ENCODE measurements at places on chromosomes 11 and 22.
A peak's percentile ranks its signal among the peaks of the same experiment; 100 is the strongest.

- no peak for DNase-seq
Measured at GRCh38 chr11:119335655-119336543, 1.6 kb downstream of the RNF26 start.

- DNase-seq, result no peak
Measured at GRCh38 chr22:42271906-42272305, 1.5 kb upstream of the TCF20 start.

DNA sequence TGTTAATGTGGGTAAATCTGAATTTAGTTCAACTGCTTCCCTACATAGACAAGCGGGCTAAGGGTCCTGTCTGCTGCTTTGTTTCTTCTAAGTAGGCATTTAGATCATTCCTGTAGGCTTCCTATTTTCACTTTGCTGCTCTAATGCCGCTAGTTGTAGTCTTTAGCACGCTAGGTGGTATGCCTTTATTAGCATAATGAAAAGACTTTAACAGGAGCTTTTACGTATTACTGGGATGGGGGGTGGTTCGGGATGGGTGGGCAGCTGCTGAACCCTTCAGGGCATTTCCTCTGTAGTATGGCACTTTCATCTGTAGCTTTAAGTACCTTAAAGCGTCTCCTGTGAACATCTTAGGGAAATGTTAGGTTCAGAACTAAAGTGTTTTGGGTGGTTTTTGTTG is 85.3 kb downstream of the GGT1 start:
- DNase-seq, result no peak

- no peak for DNase-seq
Measured at GRCh38 chr11:73265278-73265810, 6.8 kb upstream of the P2RY6 start.

DNA sequence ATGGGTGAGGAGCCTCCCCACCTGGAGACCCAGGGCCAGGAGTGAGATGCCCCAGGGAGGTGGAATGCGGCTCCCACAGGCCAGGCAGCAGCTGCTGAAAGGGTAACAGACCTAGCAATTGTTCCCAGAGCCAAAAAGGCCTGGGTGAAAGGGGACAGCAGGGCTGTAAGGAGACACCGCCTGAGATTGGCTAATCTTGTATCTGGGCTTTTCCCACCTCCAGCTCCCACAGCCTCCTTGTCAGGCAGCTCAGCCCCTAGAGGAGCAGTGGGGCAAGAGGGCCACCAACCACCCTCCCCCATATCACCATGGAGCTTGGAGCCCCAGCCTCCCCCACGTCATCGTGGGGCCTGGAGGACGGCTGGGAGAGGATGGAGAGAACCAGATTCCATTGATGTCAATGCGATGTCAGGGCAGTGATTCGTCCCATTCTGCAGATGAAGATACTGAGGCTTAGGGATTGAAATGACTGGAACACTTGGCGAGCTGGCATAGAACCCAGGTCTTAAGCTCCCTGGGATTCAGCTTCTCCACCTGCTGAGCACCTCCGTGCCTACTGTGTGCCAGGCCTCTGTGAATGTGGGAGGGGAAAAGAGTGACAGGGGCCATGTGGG is 2.9 kb upstream of the MGAT3 start:
- no peak for DNase-seq

DNA sequence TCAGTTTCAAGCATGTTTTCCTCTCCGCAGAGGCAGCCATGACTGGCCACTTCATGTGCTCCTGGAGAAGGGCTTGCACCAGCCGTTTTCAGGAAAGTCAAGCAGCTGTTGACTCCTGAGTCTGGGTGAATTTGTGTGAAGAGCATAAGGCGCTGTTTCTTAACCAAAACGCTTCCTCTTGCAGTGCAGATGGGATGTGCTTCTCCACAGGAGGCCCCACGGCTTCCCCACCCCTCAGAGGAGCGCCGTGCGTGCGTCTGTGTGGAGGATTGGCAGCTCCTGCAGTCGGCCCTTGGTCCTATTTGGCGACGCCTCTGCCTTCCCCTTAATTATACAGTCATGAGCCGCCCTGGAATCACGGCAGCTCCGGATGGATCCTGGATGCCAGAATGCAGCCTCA is 54.1 kb upstream of the B3GAT1 start:
- DNase-seq, result no peak

DNA sequence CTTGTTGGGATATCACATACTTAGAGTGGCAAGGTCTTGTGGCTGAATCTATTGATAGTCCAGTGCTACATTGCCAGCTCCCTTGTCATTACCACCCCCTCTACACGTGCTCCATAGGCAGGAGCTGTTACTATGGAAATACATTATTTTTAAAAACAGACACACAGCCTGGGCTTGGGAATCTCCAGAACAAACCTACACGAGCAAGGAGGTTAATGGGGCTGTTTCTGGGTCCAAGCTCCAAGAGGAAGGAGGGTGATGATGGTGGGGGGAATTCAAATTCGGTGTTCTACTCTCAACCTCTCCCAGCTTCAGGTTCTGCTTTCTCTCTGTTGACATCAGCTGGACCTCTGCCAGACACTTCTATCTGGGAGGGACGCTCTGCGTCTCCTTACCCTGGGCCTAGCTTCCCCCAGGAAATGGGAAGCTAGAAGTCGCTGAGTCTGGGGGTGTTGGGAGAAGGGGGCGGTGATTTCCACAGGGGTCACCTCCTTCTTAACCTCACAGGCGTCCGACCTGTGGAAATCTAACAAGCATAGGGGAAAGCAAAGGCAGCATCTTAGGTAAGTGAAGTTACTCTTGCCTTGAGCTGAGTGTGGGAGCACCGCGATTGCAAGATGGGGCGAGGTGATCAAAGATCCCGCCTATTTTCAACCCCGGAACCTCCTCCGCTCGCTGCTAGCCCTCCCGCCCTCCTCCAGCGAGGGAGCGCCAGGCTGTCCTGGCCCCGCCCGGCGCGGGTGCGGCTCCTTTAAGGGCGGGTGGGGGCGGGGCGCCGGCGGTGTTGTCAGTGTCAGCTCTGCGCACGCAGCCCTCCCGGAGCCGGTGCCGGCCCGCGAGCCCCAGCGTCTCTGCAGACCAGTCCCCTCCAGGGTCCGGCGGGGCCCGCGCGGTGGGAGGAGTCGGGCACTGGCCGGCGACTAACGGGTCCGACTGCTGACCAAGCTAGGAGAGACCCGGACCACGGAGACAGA is at the start of gene C2CD2L:
Gene C2CD2L (plus strand): TSS at position 781 of the 974 bp plus-strand sequence. CDS start 398 bp downstream, outside the sequence.
- DNase-seq, result peak; percentile 97

DNA sequence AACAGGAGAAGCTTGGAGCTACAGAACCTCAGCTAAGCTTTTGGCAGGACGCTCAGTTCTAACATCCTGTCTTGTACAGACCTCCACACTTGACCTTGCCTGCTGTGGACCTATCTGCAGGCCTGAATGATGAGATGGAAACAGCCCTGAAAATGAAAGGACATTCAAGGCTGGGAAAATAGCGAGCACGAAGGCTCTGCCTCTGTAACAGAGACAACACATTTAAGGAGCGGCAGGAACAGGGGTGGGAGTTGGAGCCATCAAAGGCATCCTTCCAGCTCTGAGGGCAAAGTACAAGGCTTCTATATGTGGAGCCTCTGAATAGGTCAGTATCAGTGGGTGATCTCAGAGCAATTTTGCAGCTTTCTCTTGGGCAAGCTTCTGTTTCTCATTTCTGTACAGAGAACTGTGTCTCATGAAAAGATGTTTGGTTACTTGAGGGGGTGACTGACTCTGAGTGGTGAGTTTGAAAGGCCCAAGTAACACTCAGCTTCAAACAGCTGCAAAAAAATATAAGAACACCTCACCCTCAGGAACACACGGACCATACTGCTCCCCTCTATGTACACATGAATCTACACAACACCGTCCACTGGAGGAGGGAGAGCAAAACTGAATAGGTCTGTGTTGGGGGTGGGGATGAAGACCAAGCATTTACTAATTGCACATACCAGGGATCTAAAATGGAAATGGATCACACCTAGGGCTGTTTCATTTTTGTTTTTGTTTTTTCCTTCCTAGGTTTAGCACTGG is 101.6 kb downstream of the CCDC81 start:
- no peak for DNase-seq

DNA sequence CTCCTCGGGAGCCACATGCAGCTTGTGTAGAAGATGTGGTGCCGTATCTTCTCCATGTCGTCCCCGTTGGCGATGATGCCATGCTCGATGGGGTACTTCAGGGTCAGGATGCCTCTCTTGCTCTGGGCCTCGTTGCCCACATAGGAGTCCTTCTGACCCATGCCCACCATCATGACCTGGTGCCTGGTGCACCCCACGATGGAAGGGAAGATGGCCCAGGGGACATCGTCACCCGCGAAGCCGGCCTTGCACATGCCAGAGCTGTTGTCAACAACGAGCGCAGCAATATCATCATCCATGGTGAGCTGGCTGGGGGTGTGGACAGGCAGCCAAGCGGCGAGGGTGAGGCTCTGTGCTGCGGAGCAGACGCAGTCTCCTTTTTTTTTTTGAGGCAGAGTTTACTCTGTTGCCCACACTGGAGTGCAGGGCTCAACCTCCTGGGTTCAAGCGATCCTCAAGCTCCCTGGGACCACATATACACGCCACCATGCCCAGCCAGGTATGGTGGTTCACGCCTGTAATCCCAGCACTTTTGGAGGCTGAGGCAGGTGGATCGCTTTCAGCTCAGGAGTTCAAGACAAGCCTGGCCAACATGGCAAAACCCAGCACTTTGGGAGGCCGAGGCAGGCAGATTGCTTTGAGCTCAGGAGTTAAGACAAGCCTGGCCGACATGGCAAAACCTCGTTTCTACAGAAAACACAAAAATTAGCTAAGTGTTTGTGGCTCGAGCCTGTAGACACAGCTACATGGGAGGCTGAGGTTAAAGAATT is 17.3 kb upstream of the EP300 start:
- DNase-seq, result no peak

DNA sequence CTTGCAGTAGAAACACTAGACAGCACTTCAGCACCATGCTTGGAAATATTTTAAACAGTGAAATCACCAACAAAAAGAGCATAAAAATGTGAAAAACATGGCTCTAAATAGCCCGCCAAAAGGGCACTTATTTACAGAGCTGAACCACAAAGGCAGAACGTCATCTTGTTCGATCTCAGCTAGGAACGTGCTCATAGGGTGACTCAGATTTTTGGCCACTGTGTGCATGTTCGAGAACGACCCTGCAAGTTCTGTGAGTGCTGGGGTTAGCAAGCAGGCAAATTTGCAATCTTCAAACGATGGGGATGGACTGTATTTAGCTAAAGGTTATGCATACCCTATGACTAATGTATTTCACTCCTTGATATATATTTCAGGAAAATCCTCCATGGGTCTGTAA is 30.6 kb downstream of the OR2AT4 start:
- DNase-seq, result no peak

- DNase-seq, result no peak
Measured at GRCh38 chr22:48795664-48796063, 1032.0 kb downstream of the BRD1 start.

DNA sequence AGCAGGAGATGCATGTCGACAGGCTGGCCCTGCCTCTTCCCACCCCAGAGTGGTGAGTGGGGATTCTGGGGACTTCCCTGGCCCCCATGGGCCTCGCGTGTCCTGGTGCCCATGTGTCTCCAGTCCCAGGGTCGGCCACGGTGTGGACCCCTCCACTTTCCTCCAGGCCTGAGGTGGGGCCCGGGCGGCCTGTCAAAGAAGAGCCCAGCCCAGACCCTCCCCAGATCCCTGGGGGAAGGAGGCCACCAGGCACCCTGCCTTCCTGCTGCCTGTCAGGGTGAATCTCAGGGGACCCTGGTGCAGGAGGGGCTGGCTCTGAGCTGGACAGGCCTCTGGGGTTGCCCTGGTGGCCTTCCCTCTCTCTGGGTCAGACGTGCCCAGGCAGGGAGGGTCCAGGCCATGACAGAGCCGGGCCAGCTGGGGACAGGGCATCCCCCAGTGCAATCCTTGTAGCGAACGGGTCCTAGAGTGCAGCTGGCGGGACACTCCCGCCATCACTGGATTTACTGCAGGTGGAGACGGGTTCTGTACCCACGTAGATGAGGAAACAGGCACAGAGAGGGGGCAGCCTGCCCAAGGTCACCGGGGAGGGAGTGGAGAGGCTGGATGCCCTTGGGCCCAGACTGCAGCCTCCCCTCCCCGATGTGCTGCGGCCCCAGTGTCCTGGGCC is 13.5 kb upstream of the MUC6 start:
- no peak for DNase-seq

GRCh38 chr11:31442086-31442485 is 67.3 kb downstream of the IMMP1L start:
- DNase-seq, result no peak

GRCh38 chr11:17531071-17531600 is 13.1 kb downstream of the USH1C start:
- no peak for DNase-seq

GRCh38 chr11:126601550-126602215 is 246.2 kb downstream of the ST3GAL4 start:
- no peak for DNase-seq

Data from GM03348 (cell line).